ENCODE measurements at places on chromosomes 5 and 9.

DNA sequence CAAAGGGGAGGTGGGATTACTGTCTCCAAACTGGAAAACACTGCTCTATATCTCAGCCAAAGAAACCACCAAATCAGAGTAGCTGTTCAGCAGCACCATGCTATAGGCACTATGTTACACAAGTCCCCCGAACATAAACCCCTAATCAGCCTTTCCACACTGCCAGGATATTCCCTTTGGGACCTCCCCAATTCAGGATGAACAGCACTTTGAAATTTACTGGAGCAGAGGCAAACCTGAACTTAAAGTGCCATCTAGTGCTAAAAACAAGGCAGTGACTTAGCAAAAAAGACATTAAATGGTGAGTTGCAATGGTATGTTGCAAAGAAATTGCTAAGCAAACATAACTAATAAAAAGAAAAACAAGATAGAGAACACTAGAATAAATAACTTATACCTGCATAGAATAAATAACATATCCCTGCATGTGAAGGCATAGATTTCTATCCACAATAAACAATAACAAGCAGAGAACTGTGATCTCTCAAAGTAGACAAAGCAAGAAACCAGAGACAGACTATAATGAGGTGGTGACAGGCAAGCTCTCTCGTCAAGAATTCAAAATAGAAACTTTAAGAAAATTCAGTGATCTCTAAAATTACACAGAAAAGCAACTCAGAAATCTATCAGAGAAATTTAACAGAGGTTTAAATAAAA, 584.4 kb upstream of the ACO1 start:
- DNase-seq, result no peak

GRCh38 chr5:67147760-67148159, 48.8 kb downstream of the CD180 start:
- DNase-seq, result no peak

DNA sequence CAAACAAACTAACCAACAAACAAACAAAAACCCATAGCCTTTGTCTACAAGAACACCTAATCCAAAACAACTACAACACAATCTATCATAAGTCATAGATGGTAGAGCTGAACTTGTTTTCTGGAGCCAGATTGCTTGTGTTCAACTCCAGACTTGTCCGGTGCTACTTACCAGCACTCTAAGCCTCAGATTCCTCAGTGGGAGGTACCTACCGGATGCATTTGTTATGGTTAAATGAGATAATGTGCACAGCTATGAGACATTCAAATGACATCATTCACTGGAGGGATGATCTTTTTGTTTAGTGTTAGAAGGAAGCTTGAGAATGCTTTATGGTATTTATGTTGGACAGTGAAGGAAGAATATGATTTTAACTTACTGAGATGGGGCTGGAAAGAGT, 592.9 kb upstream of the C9orf72 start:
- no peak for DNase-seq

GRCh38 chr5:21154526-21154925, 1166.5 kb upstream of the CDH18 start:
- DNase-seq, result no peak

- DNase-seq, result no peak
Measured at GRCh38 chr5:115541611-115542010, 3.0 kb downstream of the FEM1C start.

- DNase-seq, result no peak
Measured at GRCh38 chr9:121189006-121189405, 12.7 kb downstream of the RAB14 start.

DNA sequence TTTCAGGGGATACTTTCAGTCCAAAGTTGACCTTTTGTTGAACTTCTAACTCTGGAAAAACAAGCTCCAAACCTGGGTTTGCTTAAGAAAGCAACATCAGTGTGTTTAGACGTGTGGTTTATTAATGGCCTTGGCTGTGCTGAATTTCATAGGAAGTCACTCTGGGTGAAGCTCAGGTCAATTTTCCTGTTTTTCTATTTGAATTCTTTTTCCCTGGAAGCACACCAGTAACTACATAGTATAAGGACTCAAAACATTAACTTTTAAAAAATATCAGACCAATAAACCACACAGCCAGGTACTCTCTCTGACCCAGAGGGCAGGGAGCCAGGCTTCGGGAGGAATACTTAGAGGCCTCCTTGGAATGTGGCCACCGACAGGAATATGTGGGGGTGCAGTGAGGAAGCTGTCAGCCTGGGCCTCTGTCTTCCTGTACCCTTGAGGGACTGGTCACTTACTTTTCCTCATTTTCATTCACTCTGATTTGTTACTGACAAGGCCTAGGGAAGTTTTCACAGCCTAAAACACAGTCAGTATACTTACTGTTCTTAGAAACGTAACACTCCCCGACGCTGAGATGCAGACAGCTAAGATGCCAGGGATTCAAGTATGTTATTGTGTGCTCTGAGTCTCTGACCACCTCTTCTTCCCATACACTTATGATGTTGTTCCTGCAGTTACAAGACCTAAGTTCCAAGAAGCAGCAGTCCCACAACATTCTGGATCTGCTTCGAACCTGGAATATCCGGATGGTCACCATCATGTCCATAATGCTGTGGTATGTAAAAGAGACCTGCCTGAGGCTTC, 18.9 kb downstream of the SLC22A5 start:
- no peak for DNase-seq
